ENCODE measurements at places on chromosomes 1 and 21.

DNA sequence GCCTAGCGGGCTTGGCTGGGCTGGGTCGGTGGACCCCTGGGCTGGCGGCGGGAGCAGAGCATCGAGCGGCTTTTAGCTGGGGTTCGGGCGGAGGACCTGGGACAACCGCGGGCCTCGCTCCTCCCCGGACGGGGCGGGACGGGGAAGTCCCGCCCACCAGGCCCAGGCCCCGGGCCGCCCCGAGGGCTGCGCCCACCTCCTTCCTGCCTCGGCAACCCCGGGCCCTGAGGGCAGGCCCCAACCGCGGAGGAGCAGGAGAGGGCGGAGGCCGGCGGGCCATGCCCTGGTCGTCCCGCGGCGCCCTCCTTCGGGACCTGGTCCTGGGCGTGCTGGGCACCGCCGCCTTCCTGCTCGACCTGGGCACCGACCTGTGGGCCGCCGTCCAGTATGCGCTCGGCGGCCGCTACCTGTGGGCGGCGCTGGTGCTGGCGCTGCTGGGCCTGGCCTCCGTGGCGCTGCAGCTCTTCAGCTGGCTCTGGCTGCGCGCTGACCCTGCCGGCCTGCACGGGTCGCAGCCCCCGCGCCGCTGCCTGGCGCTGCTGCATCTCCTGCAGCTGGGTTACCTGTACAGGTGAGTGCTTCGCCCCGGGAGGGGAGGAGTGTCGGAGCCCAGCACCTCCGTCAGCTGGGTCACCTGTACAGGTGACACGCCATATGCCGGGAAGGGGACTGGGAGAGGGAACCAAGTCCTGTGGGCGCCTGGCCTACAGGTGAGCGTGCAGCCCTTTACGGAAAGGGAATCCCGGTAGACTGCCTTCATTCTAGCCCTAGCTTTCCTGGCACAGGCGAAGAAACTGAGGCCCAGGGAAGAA lies at the start of gene XKR8:
XKR8 (plus strand) TSS at position 182 of the 812 bp plus-strand sequence; CDS start at position 279, 97 bp downstream.
- peak; percentile 40 for DNase-seq

DNA sequence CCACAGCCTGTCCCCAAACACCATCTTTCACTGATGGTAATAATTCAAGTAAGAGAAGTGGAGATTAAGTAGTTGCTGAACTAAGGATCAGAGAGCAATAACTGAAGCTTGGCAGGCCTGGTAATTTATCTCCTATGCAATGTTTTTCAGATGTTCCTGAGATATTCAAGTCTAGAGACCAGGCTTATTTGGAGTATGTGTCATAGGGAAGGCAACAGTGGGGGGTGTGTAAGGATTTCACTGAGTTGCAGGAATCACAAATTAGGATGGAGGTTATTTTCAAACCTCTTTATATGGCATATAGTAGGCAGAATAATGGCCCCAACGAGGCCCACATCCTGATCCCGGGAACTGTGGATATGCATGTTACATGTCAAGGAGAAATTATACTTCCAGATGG lies 171.7 kb downstream of the KCNJ6 start:
- DNase-seq = no peak

GRCh38 chr21:35357041-35357780 lies 308.1 kb upstream of the RUNX1 start:
- DNase-seq = no peak

DNA sequence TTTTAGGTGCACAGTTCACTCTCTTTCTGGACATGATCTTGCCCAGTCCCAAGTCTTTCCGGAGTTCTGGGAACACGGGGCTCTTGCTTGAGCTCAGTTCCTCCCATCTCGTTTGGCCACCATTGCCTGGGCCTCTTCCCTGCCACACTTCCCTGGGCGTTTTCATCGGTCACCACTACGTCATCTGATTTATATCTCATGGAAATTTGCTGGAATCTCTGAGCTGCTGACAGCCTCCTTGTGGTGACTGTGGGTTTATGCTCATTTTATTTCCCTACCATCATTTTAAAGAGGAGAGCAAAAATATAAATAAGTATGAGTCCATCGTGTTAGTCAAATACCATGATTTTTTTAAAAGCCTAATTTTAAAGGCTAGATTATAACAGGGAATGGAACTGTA lies 449.1 kb upstream of the KAZN start:
- DNase-seq = no peak

DNA sequence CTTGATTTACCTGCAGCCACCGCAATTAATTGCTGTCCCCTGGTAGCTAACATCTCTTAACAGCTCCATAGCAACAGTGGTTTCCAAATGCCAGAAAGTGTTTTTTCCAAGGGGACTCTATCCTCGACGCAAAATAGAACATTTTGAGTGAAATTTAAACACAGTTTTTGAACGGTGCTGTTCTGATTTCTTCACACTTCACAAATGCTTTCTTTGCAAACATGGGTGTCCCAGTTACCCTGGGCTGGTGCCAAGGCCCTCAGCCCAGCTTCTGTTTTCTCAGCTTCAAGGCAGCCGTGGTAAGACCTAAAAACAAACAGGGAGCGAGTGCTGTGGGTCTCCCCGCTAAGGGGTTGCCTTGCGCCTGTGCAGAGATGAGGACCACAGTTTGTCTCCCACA lies 147.3 kb upstream of the VAMP3 start:
- no peak for DNase-seq

- DNase-seq = no peak
These were observed 291.1 kb upstream of the ADGRL2 start for GRCh38 chr1:81509594-81509993.

- no peak for DNase-seq
These were observed 154.8 kb upstream of the RGS18 start for GRCh38 chr1:192003295-192004077.

GRCh38 chr21:38126666-38127303 lies 130.0 kb upstream of the KCNJ15 start:
- DNase-seq = peak; percentile 42

- no peak for DNase-seq
These were observed 81.5 kb downstream of the CAMK2N1 start for GRCh38 chr1:20404466-20404865.

GRCh38 chr21:34313116-34313515 lies 50.7 kb upstream of the KCNE2 start:
- no peak for DNase-seq

DNA sequence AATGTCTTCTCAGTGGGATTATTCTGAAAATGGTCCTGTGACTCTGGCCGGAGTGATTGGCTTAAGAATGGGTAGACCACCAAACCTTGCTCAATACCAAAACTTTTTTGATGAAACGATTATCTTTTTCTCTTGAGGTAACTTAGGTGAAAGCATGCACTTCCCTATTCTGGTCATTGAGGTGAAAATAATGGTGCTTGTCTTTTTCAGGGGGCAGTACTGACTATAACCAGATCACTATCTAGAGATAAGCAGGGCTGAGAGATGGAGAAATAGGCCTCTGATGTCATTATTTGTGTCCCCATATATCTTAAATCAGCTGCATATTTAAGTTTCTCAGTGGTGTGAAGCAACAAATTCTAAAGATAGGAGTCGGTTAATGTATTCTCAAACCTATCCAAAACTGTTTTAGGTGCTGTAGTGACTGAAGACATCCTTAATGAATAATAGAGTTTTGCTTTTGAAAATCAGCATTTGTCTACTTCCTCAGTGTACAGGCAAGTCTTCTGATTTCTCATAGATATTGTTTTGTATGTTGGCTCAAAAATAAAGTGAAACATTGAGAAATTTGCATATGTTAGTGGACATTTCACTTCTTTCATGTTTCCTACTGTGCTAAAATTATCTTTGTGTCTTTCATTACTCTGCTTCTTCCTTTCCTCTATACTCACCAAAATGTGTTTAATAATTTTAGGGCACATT lies 735.3 kb upstream of the ADGRL4 start:
- DNase-seq = no peak

- no peak for DNase-seq
These were observed 75.5 kb downstream of the JAK1 start for GRCh38 chr1:64890699-64891447.

DNA sequence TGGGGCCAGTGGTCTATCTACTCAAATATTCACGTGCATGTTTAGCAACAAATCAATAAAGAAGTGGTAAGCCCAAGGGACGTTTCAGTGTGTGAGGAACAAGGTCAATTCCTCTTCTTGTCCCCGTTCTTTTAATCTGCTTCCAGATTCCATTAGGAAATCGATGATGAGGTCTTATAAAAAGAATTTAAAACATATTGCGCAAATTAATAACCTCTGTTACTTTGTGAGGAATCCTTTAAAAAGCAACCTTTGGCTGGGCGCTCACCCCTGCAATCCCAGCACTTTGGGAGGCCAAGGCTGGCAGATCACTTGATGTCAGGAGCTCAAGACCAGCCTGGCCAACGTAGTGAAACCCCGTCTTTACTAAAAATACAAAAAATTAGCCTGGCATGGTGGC lies 113.0 kb upstream of the TMPRSS2 start:
- no peak for DNase-seq

DNA sequence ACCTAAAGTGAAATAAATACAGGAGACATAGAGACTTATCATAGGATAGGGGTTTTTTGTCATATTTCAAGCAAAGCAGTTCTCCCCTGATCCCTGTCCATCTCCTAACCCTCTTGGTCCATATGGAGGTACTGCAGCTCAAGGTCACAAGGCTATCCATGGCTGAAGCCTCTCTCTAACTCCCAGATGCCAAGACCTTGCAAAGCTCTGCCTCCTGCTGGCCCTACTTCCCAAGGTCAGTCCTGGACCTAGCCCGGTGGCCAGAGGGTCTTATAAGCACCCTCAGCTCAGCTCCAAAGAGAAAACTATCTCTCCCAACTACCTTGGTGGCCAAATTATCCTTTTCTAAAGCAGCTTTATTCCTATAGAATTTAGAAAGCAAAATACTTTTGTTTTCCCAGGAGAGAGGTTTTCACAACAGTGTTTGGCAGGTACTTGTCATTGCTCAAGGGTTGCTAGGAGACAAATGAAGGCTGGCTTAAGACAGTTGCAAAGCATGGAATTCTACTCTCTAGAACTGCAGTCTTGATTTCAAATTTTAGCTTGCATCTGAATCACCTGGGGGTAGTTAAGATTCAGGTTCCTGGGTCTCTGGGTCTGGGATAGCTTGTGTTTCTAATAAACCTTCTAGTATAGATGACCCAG lies 121.5 kb downstream of the XCL2 start:
- no peak for DNase-seq

DNA sequence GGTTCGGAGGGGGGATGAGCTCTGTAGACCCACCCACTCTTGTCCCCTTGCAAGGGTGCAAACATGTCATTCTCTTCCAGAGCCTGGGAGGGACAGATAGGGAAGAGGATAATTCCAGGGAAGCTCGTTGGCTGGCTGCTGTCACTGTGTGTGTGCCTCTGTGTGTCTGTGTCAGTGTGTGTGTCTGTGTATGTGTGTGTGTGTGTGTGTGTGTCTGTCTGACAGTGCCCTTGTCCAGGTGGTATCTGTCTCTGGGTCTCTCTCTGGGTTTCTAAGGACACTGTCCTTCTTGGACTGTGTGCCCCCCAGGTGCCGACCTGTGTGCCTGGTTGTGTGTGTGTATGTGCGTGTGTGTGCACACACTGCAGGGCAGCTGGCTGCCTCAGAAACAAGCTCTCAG lies 90.5 kb downstream of the ACTL8 start:
- DNase-seq = no peak

DNA sequence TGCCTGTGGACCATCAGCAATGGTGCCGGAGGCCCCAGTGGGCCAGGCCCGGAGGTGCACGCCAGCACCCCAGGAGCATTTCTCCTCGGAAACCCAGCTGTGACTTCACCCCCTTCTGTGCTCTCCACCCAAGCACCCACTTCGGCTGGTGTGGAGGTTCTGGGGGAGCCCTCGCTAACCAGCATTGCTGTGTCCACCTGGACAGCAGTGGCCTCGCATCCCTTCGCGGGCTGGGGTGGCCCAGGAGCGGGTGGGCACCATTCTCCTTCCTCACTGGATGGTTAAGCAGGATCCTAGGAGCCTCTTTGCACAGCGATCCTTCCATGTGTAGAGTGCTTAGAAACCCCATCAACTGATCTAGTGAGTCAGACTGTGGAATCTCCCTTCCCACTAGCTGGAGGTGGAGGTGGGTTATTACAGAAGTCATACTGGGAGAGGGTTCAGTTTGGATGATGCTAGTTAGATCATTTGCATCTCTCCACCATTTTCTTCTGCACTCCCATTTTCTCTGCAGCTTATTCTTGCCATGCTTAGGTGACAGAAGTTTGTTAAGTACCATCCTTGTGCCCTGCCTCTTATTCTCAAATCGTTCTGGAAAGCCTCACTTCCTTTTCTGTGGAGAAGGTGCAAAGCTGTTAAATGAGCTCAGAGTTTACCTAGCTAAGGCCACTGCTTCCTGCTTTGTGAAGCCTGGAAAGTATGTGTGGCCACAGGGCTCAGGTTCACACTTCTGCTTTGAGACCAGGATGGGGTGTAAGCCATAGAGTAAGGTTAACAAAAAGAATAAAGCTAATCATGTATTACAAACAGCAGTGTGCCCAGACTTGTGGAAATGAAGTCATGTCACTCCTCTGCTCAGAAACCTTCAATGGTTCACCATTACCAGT lies 32.3 kb downstream of the TBX19 start:
- DNase-seq = no peak

DNA sequence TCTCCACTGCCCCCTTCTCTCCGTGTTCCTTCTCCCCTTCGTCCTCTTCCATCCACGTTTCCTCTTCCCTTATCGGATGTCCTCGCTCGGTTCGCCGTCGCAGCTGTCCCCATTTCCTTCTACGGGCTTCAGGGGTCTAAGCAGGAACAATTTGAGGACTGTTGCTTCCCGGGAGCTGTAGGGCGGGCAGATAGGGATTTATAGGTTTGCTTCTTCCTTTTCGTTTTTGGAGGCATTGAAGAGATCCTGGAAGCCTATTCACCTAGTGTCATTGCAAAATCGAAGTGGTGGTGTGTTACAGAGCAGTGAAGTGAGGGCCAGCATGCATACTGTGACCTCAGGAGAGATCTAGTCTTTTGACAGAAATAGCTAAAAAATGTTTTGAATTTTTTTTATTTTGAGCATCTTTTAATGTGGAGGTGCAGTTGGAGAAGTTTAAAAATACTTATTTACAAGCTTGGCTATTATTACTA lies 897 bp downstream of the ZYG11B start:
- DNase-seq = no peak

DNA sequence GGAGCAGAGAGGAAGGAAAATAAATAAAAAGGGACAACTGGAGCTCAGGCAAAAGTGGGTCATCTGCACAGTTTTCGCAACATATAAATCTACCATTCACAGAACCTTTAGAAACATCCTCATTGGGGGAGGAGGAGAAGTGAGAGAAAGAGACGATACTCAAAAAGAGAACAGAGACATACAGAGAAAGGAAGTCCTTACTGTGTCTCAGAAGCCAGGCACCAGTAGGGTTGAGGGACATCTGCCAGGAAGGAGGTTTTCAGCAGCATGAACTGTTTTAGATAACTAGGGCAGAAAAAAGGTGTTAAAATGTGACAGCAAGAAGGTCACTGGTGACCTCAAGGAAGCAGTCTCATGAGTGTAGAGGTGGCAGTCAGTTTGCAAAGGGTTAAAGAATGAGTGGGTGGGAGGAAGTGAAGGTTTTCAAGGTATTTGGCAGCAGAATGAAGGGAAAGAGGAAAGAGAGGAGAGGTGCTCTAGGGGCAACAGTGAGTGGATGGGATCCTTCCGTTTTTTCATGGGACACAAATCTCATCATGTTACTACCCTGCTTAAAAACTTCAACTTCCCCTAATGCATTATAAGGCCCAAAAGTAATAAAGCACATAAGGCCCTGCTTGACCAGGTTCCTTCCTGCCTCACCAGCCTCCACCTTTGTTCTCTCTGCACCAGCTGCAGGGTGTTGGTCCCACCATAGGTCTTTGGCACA lies 9.5 kb downstream of the JAK1 start:
- no peak for DNase-seq

Measured in NCI-H1436 treated with DMSO at 0.1 percent for 48 hours (cell line).